ENCODE measurements at places on chromosomes 1 and 21.

GRCh38 chr21:45225741-45226327 lies 61.9 kb downstream of the POFUT2 start:
- no peak for DNase-seq

DNA sequence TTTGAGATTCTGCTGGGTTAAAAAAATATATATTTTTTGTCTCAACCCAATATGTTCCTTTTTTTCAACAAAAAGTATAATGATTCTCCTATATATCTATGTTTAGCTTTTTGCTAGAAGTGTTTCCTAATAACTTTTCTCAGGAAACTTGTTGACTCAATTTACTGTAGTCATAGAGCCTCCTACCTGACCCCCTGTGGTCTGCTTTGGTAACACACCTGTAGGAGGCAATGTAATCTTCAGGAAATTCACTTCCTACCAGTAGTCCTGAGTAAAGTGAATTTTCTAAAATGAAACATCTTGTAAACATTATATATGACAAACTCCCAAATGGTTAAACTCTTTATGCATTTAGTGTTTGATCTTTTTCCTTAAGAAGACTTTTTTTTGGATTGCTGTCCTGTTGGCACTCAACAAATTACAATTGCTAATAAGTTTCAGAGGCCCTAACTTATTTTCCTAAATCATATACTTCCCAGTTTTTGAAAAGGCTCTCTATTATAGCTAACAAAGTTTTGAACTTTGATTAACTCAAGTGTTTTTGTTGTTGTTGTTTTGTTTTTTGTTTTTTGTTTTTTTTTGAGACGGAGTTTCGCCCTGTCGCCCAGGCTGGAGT lies 118.3 kb downstream of the OLFML2B start:
- DNase-seq = peak; percentile 67

- DNase-seq = no peak
These were observed at the start of gene SFN for GRCh38 chr1:26862781-26863684. SFN (plus strand) TSS chr1:26863149; CDS start chr1:26863213, 64 bp downstream.

DNA sequence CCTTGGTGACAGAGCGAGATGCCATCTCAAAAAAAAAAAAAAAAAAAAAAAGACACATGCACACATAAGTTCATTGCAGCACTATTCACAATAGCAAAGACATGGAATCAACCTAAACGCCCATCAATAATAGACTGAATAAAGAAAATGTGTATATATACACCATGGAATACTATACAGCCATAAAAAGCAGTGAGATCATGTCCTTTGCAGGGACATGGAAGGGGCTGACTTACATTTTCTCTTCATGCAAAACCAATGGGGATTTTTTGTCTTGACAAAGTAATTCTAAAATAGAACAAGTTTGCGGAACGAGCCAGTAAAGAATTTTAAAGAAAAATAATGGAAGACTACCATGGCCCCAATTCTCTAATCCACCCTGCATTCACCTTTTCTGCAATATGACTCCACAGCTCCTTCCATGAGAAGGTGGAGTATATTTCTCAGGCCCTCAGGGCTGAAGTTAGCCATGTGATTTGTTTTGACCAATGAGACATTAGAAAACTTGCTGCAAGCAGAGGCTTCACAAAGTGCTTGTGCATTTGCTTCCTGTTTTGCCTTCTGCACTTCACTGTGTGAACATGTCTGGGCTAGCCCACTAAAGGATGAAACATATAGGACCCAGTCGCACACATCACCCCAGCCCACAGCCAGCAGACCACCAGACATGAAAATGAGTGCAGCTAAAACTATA lies 78.8 kb upstream of the NR5A2 start:
- DNase-seq = peak; percentile 33

DNA sequence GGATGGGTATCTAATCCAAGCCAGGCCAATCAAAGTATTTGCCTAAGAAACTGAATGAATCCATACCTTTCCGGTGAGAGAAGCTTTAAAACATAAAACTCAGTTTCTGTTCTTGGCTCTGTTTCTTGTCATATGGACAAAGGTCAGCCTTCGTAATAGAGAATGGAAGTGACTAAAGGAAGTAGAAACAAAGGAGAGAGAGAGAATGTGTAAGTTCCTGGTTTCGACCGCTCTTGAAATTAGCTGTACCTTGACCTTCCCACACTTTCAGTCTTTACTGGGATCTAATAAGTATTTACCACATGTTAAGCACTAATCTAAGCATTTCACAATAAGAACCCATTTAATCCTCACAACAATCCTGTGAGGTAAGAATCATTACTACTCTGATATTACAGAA lies 19.6 kb upstream of the CLCA4 start:
- no peak for DNase-seq

DNA sequence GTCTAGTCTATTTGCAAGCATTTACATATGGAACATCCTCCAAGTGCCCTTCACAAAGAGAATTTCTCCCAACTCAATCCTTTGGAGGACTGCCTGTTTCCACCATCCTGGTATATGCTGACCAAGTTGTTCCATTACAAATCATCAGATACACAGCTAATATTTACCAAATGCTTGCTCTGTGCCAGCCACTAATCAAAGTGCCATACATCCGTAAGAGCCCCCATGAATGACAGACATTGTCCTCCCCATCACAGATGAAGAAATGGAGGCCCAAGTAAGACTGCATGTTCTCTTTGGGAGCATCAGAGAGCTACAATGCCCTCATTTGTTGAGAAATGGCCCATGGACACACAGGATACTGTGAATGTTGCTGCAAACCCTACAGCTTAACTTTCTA lies 130.0 kb upstream of the BACE2 start:
- DNase-seq = no peak

DNA sequence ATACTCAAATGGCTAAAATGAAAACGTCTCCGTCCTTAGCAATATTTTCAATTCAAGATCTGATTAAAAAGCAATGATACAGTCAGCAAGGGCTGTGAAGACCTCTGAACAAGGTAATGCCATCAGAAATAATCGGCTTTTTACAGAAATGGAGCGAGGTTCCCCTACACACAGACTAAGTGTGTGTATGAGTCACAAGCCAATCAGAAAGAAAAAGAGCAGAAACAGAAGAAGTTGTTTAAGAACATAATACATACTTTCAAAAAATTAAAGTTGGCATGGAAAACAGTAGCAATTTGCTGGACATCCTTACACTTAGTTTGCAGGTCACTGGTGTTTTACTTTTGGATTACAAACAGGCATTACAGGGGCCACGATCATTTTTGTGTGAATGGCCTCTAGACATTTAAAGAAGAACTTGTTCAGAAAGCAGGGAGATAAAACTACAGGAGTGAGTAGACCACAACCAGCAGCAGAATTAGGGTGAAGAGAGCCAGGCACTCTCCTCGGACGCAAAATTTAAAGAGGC lies 350.0 kb upstream of the RUNX1 start:
- DNase-seq = no peak

- DNase-seq = peak; percentile 39
These were observed 116.7 kb downstream of the FASLG start for GRCh38 chr1:172775606-172776005.

DNA sequence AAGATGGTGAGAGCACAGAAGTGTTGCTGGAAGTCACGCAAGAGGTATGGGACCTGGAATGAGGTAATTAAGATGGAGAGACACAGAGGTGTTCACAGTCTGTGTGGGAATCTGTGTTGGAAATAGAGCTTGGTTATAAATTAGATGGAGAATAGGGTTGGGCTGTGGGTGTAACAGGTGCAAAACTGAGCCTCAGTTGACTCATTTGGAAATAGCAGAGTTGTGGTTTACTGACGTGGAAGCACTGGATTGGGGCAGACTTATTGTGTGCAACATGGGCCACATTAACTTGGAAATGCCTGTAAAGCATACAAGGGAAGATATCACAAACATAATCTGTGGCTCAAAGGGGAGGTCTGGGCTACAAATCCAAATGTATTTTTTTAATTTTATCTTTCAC lies 13.0 kb downstream of the CAMSAP2 start:
- no peak for DNase-seq

DNA sequence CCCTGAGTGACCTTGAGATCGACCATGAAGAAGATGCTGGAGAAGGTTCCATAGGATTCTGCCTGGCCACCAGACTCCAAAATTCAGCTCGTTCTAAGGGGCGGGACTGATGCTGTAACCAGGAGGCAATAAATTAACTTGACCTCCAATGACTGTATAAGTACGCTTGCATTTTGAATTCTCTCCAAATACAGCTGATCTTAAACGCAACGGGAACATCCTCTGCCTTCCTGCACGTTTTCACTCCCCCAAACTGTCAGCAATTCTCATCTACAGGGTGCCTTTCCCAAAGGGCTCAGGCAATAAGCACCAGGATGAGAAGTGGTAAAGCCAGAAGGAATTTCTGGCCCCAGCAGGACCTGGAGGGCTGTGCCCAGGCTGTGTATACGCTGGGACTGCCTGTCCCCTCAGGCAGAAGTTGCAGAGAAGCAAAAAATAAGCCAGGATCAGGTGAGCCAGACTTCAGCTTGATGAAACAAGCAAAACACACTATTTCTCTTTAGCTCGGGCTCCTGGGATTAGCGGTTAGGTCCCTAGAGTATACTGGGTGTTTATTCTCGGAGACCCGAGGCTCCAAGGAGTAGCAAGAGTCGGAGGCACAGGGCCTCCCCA lies 124.8 kb downstream of the LRIG2 start:
- DNase-seq = no peak

DNA sequence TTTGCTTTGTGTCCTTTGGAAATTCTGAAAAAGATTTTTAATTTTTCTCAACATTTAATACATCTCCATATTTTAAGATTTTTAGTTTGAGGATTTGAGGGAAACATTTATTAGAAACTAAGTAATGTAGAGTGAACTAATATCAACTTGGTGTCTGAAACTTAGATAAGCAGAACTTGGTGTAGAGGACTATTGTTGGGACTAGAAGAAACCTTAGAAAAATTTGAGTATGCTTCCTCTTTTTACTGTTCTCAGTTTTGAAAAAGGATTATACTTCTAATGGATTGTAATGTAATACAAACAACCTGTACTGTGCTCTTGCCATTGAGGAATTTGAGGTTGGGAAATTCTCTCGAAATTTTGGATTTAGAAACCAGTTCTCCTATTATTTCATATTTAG lies 2.4 kb downstream of the FNBP1L start:
- DNase-seq = no peak

GRCh38 chr1:116605315-116605714 lies 34.5 kb upstream of the CD58 start:
- DNase-seq = no peak

DNA sequence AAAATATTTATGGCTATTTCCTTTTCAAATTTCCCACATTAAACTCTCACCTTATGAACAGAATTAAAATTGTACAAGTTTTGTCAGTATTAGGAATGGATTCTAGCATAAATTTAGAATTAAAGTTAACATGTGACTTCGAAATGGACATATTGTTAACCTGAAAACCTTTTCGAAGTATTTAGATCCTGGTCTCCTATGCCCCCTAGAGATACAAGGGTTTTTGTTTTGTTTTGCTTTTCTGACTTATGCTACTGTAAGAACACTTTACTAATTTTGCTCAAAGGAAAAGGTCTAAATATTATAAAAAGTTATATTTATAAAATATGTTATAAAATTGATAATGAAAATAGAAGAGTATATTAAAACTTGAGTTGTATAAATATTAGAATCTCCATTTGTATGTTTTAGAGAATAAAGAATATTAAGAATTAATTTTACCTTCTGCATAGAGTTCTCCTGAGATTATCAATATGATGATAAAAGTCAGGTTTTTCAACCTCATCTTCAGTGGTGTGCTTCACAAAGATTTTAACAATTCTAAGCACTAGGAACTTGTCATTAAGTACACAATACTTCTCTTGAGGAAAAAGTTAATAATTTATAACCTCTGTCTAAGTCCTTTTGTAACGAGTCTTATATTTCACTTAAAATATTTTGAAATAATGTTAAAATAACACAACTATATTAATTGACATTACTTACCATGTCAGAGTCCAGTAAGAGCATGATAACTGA lies at the start of gene F13B:
TSS of gene F13B (minus strand) at position 542 of the 738 bp plus-strand sequence. CDS start at position 505, 37 bp downstream.
- DNase-seq = peak; percentile 7

DNA sequence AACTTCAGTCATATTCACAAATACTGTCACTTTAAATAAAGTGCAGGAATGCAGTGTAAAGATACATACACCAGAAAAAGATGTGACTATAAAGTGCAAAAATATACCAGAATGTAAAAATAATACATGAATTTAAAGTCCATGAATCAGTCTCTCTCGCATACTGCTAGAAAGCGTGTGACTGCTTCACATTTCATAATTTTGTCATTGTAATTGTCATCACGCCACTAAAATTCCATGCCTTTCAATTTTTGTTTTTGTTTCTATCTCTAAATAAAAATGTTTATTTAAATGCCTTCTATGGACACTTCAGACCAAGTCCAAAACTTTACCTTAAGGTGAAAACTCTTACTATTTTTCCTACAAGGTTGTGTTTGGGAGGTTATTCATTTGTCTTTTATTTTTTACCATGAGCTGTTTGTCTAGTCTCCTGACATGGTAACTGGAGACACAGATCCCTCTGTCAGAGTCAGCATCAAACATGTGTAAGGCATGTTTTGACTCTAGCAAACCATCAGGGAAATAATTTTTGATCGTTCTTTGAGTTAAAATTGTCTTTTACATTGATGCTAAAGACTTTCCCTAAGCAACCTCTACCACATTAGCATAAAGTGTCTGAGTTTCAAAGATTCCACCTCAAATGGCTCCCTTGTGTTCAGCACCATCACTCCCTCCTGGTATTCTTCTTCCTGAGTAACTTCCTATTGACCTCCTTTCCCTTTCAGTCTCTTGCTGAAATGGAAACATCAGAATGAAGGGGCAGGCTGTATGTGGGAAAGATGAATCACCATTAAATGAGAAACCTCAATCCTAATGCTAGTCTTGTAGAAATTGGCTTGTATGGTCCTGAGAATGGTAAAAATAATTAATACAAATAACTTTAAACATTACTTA lies 14.0 kb upstream of the AIM2 start:
- peak; percentile 54 for DNase-seq

DNA sequence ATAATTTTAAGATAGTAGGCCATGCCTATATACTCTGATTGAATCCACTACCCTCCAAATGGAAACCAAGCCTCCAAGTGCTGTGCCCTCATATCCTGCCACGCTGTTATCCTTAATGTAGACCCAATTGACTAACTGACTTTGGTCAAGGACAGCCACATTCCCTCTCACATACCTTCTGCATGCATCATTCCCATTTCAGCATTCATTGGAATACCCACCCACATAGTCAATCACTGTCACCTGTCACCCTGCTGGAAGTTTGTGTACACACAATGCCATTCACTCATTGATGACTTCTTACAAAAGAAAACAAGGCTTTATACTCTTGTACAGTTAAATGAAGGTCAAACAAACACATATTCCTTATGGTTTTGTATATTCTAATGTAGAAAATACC lies 221.1 kb upstream of the PBX1 start:
- no peak for DNase-seq

Data from choroid plexus epithelial cell (primary cell).